ENCODE measurements at places on chromosomes 6 and 20. TPM values are rescaled to one million over a fixed set of nuclear protein-coding genes. Genes with fewer than 3 reads are reported as not detected.

The OTOR gene
- not detected for total RNA-seq

The OR12D1 gene
- total RNA-seq = not detected

DNA sequence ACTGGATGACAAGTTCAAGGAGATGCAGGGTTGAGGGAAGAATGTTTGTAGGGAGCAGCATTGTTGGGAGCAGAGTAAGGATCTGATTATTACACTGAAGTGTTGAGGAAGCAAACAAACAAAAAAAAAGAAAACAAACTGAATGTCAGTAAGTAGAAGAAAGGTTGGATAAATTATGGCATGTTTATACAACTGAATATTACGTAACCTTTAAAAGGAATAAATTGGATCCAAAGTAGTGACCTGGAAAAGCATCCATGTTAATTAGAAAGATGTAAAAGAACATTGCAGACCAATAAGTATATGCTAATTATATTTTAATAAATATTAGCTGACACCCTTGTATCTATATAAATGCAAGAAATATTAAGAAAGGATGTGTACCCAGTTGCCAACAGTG lies 12.8 kb upstream of the TSPYL1 start:
- no peaks in the 10 kb centered on the region for H3K27me3 ChIP-seq
- H3K27ac ChIP-seq = no peak overlapping the region
- no peak for DNase-seq
- H3K4me3 ChIP-seq = no peak overlapping the region

DNA sequence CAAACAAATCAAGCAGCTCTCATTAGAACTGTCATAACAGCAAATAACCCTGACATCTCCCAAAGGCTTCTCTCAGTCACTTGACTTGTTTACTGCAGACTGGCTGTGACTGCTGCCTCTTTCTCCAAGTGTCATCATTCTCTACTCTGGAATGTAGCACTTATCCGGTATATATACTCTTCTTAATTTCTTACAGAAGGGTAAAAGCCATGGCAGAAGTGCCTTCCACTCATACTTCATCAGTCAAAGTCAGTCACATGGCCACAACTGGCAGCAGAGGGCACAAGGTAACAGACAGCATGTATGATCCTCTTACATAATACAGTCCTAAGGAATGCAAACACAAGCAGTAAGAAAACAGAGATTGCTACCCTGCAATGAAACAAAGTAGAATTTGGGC lies 9.3 kb downstream of the NAPB start:
- peaks cover 2% of the 10 kb centered on the region for H3K4me1 ChIP-seq
- no peak for DNase-seq
- H3K4me3 ChIP-seq = no peak overlapping the region
- H3K27ac ChIP-seq = no peak overlapping the region

- no peaks in the 10 kb centered on the region for H3K27me3 ChIP-seq
- no peaks in the 10 kb centered on the region for H3K36me3 ChIP-seq
- H3K27ac ChIP-seq = no peak overlapping the region
- H3K4me1 ChIP-seq = no peaks in the 10 kb centered on the region
Measured at GRCh38 chr20:44702776-44703175, 12.4 kb upstream of the CCN5 start.

Data from right lobe of liver (tissue), 6 donors.